Activated CD8-positive, alpha-beta memory T cell treated with anti-CD3 and anti-CD28 coated beads for 1 hour (primary cell): ENCODE measurements at places on chromosomes 5 and 9.

GRCh38 chr5:149500922-149501582 lies 50.2 kb downstream of the CSNK1A1 start:
- no peak for DNase-seq

GRCh38 chr9:110240198-110240597 lies 16.1 kb downstream of the TXN start:
- DNase-seq: no peak

DNA sequence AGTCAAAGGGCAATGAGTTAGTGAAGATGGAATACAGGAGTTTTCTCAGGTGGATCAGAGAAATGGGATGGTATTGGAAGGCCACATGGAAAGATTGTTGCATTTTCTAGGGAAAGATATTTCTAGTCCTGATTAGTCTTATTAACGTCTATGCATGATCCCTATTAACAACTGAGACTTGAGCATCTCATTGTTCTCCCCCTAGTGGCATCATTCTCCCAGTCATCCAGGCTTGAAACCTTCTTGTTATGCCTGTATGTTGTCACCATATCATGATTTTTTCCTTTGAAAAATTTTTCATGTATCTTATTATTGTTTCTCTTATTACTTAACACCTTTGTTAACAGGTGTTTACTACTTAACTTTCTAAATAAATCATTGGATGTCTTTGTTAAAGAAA lies 34.4 kb downstream of the KIF2A start:
- DNase-seq: no peak

DNA sequence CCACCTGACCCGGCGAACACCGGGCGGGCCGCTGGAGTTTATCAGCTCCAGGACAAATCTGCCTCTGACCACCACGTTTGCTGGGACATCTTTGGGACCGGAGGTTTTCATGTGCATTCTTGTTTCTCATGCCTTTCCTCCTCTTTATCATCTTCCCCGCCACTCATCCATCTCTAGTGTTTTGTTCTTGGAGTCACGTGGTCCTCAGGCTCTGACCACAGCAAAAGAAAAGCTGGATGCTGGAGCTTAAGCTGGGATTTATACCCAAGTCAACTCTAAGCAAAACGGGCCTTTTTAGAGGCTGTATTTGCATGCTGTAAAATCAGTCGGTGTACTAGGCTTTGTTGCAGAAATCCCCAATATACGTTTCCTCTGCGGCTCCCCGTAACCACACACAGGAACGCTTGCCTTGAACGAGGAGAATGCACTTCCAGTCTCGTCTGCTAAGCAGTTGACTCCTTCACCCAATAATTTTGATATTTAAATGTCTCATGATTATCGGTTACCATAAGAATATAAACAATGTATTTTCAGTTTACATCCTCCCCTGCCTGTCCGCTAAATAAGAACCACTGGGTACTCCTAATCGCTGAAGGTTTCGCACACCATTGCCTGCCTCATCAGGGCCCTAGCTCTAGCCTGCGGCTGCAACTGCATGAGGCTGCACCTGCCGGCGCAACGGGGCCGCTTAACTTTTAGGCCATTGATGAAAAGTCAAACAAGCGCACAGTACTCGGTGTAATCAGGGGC lies 560 bp upstream of the NDUFS6 start:
- DNase-seq: no peak

DNA sequence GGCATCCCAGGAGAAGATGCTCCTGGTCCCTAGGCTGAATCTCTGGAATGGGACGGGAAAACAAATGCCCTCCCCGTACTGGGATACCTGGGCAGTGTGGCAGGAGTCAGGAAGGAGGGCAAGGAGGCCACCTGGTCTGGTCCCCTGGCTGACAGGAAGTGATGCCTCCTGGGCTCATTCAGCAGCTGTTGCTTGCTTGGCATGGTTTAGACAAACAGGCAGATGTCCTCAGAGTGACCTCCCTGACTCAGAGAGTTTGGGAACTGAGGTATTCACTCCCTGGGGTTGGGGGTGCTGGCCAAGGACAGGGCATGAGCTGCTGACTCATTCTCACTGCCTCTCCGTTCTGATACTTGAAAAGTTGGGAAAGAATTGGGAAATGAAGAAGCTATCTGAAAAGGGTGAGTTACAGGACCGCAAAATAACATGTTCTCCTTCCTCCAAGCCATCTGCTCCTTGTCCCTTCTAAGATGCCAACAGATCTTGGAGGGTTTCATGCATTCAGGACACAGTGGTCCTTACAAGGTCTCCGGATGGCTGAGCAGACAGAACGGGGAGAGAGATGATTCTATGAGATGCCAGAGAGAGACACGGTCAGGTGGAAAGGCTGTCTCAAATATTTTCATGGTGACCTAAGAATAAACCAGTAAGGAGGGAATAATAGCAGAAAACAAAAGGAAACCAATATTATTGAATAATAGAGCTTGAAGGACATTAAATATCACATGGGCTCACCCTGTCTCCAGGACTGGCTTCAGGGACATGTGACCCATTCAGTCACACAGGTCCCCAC lies 534.5 kb downstream of the BNC2 start:
- no peak for DNase-seq

DNA sequence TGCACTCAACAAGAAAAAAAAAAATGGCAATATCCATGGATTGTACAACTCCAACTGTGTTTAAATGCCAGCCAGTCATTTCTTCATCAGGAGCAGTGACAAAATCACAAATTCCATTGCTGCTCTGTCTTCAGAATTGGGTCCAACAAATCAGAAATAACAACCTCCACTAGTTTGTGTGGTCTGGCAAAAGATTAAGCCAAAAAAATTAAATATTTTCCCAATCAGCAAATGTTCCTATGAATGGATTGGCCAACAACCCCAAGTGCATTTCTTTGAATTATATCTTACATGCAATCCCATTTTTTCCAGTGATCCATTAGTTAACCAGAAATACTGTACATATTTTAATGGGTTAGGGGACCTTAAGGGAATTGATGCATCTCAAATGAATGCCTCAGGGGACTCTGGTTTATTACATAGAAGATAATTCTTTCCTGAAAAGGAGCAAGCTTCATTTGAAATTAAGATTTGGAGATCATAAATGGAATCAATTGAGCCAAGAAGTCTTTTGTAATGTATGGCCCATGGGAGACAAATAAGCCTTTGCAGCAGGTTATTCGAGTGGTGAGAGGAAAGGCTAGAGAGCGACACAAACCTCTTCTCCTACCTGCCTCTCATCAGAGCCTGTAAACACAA lies 131.8 kb downstream of the TLE1 start:
- no peak for DNase-seq

GRCh38 chr5:15554542-15554941 lies 54.6 kb downstream of the FBXL7 start:
- no peak for DNase-seq

- no peak for DNase-seq
Observed at GRCh38 chr5:170429014-170429413, 39.8 kb upstream of the KCNMB1 start.

GRCh38 chr5:43997647-43998272 lies 391.5 kb downstream of the FGF10 start:
- DNase-seq: no peak

DNA sequence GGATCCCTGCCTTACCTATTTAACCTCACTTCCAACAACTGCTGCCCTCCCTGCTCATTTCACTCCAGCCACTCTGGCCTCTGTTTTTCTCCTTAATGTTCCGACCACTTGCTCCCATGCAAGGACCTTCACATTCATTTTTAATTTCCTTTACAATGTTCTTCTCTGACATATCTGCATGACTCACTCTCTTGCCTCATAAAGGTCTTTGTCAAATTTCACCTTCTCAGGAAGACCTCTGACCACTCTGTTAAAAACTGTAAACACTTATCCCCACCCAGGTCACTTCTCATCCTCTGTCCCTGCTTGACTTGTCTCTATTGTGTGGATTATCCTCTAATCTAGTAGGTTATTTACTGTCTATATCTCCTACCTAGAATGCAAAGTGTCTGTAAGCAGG lies 751.2 kb downstream of the BRINP1 start:
- no peak for DNase-seq

DNA sequence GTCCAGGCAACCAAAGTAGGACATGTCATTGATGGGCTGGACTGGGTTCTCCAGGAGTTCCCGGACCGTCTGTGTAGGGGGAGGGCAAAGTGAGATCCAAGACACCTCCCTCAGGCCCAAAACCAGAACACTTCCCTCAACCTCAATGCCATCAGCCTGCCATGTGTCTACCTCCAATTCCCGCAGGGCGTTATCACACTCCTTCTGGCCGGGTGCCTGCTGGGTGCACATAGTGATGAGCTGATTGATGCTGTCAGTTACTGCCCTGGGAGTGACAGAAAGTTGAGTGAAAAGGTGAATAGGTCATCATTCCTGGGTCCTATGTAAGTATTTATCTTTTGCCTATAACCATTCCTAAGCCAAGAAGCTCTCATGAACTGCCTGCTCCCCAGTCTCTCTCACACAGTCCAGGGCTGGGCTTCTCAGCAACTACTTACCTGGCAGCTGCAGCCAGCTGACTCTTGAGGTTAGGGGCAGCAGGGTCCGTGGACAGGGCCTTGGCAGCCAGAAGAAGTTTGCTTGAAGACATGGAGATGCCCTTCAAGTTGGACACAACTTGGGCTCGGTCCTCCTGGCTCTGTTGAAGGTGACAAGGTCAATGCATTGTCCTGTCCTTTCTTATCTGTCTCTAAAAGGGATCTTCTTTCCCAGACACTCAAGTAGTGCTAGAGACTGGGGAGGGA lies 21.0 kb downstream of the TLN1 start:
- no peak for DNase-seq

DNA sequence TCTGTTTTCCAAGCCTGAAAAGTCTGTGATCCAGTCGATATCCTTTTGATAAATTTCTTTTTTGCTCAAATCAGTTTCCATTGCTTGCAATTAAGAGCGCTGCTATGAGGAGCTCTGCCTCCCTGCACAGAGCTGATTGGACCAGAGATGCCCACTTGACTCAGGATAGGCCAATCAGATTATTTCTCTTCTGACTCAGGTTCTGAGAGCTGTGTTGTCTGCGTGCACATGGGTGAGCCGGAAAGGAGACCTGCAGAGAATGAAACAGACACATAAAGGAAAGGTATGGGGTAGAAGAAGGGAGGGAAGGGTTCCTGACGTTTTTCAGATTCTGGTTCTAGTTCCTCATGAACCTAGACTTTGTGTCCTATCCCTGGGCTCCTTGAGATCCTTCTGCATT lies 15.8 kb upstream of the FABP6 start:
- no peak for DNase-seq

GRCh38 chr5:172556971-172557461 lies 84.0 kb upstream of the NEURL1B start:
- DNase-seq: no peak

DNA sequence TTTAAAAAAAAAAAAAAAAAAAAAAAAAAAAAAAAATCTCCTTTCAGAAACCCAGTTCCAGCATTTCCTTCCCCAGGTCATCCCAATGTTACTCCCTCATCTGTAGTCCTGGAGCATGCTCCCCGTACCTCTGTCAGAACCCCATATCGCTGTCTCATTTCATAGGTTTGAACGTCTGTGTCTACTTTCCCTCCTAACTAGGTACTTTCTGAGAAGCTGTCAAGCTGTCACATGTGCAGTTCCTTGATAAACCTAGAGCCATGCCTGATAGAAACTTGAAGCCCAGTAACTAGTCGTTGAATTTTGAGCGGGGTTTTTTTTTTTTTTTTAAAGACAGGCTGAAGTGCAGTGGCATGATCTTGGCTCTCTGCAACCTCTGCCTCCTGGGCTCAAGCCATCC lies 15.6 kb downstream of the EXOSC3 start:
- no peak for DNase-seq

GRCh38 chr5:150440948-150441812 lies 8.4 kb downstream of the RPS14 start:
- no peak for DNase-seq

GRCh38 chr5:78550891-78551290 lies 97.7 kb downstream of the LHFPL2 start:
- DNase-seq: no peak

DNA sequence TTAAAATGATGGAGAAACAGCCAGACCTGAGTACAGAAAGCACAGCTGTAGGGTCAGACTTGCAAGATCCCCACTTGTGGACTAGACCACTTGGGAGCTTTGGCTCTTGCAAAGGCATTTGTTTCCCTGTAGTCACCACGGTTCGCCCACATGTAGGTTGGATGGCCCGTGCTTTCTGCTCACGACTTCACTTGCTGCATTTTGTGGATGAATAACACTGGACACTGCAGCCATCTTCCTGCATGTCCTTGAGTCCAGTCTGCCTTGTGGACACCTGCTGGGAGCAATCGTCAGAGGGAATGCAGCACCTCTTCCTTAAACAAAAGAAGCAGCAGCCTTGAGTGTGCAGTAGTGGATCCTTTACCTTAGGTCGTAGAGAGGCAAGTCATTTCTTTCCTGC lies 372.9 kb upstream of the IRX2 start:
- DNase-seq: no peak

DNA sequence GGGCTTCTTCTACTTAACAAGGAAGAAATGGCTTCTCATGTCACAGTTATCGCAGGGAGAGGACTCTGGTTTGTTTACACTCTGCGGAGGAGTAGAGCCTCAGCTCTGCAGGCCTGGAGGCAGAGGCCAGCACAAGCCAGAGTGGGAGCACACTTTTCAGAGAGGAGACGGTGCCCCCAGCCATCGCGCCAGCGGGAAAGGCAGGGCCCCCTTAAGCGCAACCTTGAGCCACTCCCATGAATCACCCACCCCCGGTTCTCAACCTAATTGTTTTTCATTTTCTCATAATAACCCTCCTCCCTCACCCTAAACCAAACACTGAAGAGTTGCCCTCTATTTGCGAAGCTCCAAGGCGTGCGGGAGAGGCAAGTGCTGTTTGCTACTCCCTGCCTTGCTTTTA lies 208.4 kb upstream of the TBCA start:
- no peak for DNase-seq

GRCh38 chr9:37959976-37960375 lies 56.0 kb upstream of the SLC25A51 start:
- DNase-seq: no peak

- DNase-seq: no peak
Observed at GRCh38 chr9:93612796-93613154, 36.4 kb downstream of the PHF2 start.

GRCh38 chr5:121164632-121165031 lies 687.0 kb upstream of the FTMT start:
- DNase-seq: no peak

- DNase-seq: no peak
Observed at GRCh38 chr5:36790847-36791246, 85.7 kb upstream of the NIPBL start.

DNA sequence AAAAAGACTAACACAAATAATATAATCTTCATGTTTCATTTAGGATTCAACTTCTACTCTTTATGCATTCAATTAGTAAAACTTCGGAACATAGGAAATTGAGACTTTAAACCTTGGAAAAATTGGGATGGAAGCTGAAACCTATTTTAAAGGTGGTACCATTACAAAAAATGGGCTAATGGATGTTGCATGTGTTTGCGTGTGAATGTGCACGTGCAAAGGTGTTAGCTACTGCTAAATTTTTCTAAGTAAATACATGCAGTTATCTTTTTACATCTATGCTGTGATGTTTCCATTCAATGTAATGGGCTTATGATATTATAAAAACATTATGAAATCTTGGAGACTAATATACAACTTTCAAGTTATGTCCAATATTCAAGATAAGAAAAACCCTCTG lies 134.8 kb downstream of the CDH10 start:
- no peak for DNase-seq
